Fibroblast of the conjunctiva (primary cell): ENCODE measurements at places on chromosomes 2 and 18.

DNA sequence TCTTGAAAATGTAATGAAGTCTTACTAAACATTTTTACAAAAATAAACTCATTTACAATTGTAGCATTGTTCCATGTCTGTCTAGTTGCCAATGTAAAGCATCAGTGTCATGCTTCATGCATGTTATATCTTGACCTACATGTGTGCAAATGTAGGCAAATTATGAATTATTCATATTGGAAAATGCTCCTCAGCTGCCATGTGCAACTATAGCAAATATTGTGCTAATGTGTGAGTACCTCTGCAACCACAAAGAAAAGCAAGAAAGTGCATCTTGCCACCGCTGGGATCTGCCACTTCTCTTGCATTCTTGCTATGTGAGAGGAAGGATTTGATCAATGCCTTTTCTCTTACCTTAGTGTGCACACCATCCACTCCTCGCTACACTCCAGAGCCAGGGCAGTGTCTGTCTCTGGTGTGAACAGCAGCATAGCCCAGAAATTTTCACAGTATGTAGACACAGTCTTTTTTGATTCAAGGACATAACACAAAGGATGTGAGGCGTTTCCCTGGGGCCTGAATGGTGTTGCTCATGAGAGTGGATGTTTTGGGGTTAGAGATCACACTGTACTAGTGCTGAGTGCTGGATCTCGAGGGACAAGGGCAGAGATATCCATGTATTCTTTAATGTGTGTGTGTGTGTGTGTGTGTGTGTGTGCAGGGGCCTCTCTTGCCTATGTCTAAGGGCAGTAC, 47.6 kb upstream of the HAAO start:
- DNase-seq = no peak

GRCh38 chr2:32249731-32250236, 14.9 kb downstream of the NLRC4 start:
- DNase-seq = no peak

DNA sequence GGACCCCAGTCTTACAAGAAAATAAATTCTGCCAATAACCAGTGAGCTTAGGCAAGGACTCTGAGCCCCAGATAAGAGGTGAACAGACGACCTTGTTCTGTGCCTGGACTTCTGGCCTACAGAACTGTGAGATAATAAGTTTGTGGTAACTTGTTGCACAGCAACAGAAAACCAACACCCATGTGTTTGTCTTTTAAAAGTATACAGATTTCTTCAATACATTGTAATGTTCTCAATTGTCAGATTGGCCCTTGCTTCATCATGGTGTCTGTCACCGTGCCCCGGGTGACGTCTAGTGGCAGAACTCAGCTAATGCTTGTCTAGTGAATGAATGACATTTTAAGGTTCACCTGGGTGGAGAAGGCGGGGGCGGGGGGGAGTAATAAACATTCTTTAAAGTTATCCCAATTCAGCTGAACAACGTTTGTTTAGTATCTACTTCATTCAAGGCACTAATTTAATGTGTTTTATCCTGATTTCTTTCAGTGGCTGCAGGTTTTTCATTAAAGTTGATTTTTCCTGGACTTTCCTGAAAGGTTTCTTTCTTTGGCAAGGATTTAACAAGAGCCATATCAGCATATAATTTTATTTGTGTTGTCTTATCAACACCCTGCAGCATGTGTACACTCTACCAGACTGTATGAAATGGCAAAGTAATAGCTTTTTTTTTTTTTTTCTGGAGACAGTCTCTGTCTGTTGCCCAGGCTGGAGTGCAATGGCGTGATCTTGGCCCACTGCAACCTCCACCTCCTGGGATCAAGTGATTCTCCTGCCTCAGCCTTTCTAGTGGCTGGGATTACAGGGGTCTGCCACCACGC, 123.8 kb upstream of the DLX2 start:
- DNase-seq = no peak

DNA sequence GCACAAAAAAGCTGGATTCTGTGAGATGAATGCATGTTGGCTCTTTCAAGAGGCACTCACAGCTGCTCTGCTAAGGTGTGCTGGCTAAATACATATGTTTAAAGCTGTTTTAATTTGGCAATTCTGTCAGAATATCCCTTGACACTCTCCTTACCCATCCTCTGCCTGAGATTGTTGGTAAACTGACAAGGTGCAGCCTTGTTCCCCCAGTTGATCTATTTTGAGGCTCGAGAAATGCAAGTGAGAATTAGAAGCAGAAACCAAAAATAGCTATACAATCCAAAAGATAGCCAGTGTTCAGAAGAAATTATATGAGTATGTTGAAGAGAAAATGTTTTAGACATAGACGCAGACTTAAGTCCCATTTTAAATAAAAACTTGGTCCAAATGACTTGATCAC, 971.7 kb upstream of the GYPC start:
- DNase-seq = no peak

- no peak for DNase-seq
Measured at GRCh38 chr2:177530561-177530960, 138.0 kb downstream of the AGPS start.

GRCh38 chr18:51879329-51879728, 460.7 kb upstream of the DCC start:
- no peak for DNase-seq

- no peak for DNase-seq
Measured at GRCh38 chr18:8602040-8602439, 7.2 kb upstream of the RAB12 start.

DNA sequence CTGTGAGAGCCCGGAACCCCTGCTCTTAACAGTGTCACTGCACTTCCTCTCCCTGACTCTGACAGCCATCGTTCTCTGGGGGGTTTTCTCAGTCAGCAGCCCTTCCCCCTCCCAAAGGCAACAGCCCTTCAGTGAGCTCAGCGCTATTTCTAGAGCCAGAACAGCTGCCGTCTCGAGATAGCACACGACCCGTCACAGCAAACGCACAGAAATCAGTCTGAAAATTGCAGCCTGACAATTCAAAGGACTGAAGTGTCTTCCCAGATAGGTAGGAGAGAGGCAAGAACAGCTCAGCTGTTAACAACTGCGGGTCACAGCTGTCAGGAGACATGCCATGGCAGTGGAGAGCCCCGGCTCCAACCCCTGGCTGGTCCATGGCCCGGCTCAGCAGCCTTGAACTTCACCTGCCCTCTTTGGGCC, 45.4 kb downstream of the ST8SIA5 start:
- DNase-seq = no peak

DNA sequence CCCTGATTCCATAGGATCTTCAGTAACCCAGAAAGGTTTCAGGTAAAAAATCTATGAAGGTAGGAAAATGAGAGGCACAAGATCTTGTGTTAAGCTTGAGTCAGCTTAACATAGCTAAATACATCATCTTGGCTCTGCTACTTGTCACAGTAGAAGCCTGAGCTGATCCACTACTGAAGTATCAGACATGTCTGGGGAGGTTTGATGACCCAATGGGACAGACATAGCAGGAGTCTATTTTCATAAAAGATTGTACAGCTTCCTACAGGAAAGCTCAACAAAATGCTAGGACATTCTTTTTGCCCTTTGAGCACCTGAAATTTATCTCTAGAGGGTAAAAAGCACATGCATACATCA, 84.3 kb upstream of the FSHR start:
- DNase-seq = no peak
